ENCODE measurements at places on chromosomes 6 and 20. TPM values are rescaled to one million over a fixed set of nuclear protein-coding genes. Genes with fewer than 3 reads are reported as not detected.

The SEMG1 gene
- total RNA-seq = not detected

GRCh38 chr20:44908987-44909871 lies 631 bp upstream of the PABPC1L start:
- peak overlapping the region; percentile 87 for H3K4me3 ChIP-seq
- H3K36me3 ChIP-seq = no peaks in the 10 kb centered on the region
- H3K27me3 ChIP-seq = no peaks in the 10 kb centered on the region
- no peak for DNase-seq

The MRS2 gene
- 34.1 TPM for total RNA-seq

DNA sequence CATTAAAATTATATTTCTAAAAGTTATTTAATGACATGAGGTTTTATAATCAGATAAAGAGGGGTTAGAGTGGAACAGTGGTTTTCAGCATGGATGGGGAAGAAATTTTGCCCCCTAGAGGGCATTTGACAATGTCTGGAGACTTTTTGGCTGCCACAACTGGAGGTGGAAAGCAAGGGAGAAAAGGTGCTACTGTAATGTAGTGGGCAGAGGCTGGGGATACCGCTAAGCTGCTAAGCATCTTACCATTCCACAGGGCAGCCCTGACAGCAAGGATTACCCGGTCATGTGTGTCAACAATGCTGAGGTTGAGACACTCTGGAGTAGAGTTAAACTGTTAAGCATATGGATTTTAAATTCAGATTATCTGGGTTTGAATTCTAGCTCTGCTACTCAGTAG lies 52.9 kb upstream of the FABP7 start:
- no peaks in the 10 kb centered on the region for H3K4me1 ChIP-seq
- no peak overlapping the region for H3K4me3 ChIP-seq
- peak; percentile 29 for DNase-seq
- no peaks in the 10 kb centered on the region for H3K36me3 ChIP-seq
- H3K27ac ChIP-seq = no peak overlapping the region

The HEY2 gene
- 0.80 TPM for total RNA-seq

DNA sequence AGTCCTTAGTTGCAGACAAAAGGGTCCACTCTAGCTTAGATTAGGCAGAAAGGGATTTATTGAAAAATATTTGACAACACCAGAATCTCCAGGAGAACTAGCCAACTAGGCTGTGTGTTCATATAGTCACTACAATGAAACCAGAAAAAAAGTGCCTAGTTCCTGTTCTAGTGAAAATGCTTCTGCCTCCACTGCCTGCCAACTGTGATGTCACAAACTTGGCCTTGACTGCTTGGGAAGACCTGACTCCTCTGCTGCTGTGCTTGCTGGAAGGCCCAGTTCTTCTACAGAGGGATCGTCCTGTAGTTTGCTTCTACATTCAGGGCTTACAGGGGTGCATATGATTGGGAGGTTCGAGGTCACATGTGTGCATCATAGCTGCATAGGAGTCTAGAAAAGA lies 40.3 kb upstream of the XRN2 start:
- no peak overlapping the region for H3K4me3 ChIP-seq
- no peaks in the 10 kb centered on the region for H3K4me1 ChIP-seq
- H3K27me3 ChIP-seq = no peaks in the 10 kb centered on the region
- no peaks in the 10 kb centered on the region for H3K36me3 ChIP-seq

DNA sequence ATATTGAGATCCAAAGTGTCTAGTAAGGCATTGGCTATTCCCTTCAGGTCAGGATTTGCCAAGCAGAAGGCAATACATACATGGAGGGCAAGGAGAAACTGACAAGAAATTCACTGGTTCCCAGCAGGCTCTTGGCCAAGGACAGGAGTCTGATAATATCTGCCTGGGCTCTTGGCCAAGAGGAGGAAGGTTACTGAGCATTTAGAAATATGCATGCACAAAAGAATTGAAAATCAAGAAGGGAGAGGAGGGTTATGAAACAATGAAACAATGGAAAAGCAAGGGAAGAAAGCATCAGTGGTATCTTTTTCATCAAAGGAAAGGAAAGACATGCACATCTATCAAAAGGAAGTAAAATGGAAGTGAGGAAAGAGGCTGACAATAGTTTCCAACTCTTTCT lies 42.4 kb downstream of the ARHGAP18 start:
- H3K27me3 ChIP-seq = no peaks in the 10 kb centered on the region
- no peak overlapping the region for H3K27ac ChIP-seq
- H3K36me3 ChIP-seq = no peaks in the 10 kb centered on the region
- peaks cover 17% of the 10 kb centered on the region for H3K4me1 ChIP-seq

The DEFB132 gene
- total RNA-seq = not detected

Measured in hepatocyte (in vitro differentiated cells).